ENCODE measurements at places on chromosomes 6 and 20.

DNA sequence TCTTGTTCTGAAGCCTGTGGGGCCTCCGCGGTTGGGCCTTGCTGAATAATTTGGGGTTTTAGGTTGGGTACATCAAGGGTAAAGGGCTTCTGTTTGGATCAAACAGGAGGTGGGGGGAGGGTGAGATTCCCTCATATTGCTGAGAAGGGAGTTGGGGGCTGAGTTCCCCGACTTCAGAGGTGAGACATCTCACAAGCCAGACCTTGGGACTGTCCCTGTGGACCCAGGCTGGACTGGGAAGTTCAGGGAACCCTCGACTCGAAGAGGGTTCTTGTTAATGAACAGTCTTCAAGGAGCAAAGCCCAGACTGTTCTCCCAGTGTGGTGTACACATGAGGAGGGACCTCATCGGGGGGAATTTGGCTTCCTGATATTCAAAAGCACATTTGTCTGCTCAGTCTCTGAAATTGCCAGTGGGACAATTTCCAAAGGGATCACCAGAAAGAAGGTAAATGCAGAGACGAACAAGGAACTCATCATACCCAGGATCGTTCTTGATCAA lies 118.5 kb downstream of the SYCP2 start:
- no peak for DNase-seq

DNA sequence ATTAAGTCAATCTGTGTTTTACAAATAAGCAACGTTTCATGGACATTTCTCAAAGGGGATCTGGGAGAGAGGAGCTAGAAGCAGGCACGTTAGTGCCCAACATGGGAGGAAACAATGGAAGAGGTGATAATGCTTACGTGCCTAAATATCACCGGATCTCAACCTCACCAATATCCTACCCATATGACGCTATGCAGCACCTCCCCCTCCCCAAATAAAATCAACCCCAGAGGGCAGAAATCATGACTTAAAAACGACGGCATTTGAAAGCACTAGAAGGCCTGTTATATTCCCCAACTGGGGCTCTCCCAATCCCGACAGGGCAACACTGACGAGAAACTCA lies 425 bp downstream of the HBS1L start:
- no peak for DNase-seq

GRCh38 chr6:101393829-101394251 lies 332 bp downstream of the GRIK2 start:
- no peak for DNase-seq

DNA sequence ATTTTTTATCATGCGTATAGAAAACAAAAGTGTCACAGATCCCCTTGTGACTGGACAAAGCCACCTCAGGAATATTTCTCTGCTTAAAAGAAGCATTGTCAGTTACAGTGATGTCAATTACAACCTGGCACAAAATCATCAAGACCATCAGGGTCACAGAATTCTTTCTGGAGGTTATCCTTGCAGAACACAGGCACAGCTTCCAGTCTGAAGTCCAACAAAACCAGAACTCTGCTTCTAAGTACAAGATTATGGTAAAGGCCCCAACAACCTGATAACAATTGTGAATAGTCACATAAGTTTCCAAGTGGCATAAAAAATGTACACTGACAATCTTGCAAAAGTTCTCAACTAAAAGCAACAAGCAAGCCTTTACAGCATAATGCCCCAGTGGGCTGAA lies 21.0 kb downstream of the PLAGL2 start:
- no peak for DNase-seq

DNA sequence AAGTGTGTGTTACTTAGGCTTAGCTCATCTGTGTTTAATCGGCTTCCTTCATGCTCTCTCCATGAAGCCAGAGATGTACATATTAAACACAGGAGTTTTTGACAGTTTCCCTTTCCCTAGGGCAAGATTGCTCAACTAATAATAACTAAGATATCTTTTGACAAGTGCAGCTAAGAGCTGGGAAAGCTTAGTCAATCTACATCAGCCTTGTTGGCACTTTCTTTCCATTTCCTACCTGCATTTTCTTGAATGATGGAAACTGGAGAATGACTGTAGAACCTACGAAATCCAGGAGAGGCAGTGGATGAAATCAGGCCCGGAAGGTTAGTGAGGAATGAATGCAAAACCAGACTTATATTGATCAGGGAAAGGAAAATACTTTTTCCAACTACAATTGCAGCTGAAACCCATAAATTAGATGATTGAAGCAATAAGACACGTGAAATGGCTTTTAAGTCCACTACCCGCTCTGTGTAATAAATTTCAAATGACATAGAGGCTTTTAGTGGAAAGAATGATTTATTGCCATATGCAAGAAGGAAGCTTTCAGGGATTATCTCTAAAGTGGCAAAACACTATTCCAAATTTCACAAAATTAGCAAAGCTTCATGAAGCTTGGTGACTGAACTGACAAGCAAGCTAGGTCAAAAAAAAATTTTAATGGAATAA lies 237.2 kb upstream of the ID4 start:
- no peak for DNase-seq

- DNase-seq, result no peak
Observed at GRCh38 chr6:168216751-168217191, 102.8 kb downstream of the DACT2 start.

- no peak for DNase-seq
Observed at GRCh38 chr6:142265476-142265875, 36.3 kb upstream of the ADGRG6 start.

- DNase-seq, result no peak
Observed at GRCh38 chr20:44485830-44486198, 10.1 kb downstream of the TTPAL start.

GRCh38 chr20:31537116-31537871 lies 23.1 kb downstream of the HM13 start:
- no peak for DNase-seq

DNA sequence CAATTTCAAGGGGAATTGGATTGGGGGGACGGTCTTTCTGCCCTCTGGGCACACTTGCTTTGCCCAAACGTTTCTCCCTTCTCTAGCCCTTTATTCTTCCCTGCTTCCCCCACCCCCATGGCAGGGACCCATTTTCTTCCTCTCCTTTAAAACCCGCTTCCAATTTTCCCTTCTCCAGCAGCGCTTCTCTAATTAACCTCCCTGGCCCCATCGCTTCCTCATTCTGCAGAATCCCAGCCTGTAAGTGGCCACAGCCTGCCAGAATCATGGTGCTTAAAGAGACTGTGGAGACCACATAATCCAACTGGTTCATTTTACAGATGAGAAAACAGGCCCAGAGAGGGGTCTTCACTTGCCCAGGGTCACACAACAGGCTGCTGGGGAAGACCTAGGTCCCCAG lies 61.4 kb downstream of the CPNE5 start:
- DNase-seq, result no peak

DNA sequence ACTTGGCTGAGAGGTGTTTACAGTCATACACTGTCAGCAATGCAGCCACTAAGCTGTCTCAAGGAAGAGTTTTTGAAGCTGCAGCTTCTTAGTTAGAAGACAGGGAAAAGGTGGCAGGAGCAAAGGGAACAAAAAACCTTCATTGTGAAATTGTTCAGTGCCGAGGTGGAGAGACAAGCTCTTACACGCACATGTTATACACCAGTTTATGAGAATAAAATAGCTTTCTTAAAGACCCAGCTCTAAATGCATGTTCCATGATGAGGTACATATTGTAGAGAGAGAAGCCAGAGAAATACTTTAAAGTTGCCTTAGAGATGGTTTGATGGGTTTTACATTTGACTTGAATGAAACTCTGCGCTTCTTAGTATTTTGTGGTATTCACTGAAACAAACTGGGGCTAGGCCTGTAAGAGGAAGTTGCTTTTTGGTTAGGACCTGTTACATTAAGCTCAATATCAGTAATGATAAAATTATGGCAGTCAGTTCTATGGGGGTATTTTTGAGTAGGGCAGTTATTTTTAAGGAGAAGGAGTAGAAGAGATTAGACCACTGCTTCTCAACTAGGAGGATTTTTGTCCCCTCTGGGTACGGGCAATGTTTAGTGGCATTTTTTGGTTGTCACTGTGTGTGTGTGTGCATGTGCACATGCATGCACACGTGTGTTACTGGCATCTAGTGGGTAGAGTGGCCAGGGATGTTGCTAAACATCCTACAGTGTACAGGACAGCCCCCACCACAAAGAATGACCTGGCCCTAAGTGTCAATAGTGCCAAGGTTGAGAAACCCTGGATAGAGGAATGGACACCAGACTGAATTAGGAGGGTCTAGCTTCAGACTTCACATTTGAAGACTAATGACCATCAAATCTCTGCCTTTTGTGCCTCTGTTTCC lies 9.8 kb downstream of the NEDD9 start:
- no peak for DNase-seq

DNA sequence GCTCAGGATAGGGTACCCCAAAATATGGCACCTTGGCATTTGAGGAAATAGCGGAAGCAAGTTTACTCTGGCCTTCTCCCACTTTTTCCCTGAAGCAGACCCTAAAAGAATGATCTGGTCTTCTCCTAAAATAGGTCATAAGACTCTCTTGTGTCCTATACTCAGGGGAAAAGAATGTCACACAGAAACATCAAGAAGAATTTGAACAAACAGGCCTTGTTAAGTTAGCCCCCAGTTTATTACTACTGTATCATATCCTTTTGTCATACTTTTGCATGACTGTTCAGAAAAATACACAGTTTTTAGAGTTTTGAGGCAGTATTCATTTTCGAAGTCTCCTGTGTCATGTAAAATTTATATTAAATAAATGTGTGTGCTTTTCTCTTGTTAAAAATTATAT lies 12.5 kb downstream of the TAAR2 start:
- DNase-seq, result no peak

DNA sequence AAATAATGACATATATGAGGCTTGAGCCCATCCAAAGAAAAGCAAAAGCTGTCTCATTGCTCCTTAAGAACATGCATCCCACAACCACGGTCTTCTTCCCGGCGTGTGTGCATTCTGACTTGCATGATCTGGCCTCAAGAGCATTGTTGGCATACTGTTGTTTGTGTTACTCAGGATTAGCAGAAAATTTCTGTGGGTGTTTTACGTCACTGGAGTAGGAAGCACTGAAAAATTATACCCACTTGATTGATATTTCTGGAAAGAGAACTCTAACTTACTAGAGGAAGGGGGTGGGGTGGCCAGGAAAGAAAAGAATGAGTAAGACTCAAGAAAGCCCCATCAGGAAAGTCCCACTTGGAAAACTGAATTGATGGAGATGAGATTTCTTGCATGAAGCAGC lies 326.2 kb upstream of the PRDM1 start:
- no peak for DNase-seq

DNA sequence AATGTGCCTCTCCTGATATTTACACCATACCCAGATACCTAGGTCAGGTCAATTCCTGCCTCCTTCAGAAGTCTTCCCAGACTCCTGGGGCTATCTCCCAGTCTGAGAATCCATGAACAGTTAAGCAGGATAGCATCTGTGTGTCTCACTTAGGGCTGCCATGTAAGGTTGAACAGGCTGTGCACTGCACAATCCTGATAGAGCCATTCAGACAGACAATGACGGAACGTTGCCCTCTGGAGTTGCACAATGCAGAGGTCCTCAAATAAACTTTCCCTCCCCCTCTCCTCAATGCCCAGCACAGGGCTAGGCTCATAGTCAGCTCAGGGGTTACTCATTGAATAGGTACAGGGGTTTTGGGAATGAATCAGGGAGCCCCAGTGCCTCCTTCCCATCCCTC lies 89.7 kb downstream of the CD40 start:
- DNase-seq, result no peak

GRCh38 chr20:20702330-20703245 lies 9.9 kb downstream of the RALGAPA2 start:
- DNase-seq, result no peak

DNA sequence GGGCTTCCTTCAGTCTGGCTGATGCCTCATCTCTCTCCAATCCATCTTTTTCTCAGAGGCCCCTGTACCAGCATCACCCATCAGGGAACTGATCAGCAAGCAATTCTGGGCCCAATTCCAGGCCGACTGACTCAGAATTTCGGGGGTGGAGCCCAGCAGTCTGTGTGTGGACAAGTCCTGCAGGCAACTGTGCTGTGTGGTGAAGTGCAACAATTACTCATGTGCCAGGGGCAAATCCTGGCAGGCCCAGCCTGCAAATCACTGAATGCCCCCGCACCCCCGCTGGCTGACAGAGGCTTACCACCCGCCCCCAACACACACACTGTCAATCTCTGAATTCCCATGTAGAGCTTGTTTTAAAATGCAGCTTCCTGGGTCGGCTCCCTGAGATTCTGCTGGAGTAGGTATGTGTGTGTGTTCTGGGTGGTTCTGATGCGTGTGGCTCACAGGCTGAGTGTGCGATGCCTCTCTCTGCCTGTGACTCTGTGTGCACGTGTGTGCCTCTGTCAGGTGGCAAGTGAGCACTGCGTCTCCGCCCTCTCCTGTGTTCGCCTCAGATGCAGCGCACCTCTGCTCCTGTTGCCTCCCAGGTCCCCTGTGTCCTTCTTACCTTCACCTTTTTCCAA lies 45.4 kb downstream of the SSR1 start:
- no peak for DNase-seq

GRCh38 chr6:45487645-45488044 lies 109.9 kb upstream of the SUPT3H start:
- no peak for DNase-seq

- DNase-seq, result no peak
Observed at GRCh38 chr6:55694148-55694547, 115.2 kb upstream of the HMGCLL1 start.

GRCh38 chr6:5030596-5031136 lies 26.8 kb upstream of the RPP40 start:
- peak; percentile 66 for DNase-seq

DNA sequence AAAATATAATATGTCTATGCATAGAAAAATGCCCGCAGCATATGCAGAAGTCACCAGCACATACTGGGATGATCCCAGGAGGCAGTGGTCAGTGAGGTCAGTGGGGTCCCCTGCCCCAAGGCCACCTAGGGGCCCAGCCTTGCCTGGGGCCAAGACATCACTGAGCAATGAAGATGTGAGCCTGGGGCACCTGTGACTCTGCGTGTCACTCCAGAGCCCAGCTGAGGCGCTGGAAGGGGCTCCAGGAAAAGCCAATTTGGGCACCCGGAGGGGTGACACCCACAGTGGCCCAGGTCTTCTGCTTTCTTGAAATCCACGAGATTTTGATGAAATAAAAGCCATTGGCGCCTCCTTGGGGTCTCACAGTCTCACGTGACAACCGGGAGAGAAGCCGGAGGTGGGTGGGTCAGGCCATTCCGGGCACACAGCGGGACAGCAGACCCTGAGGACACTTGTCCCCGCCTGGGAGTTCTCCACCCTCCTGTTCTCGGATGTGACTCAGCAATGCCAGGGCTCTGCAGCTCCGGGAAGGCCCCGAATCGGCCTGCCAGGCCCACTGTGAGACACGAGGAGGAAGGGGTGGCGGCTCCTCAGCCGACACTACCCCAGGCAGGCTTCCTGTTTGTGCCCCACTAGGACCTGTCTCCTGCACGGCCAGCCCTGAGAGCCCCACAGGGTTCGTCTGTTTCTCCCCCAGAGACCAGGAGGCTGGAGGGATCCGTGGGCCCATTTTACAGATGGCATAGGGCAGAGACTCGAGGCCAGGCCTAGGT lies 24.4 kb upstream of the SLCO4A1 start:
- no peak for DNase-seq

GRCh38 chr6:138523347-138524210 lies 24.3 kb upstream of the NHSL1 start:
- no peak for DNase-seq

- DNase-seq, result no peak
Observed at GRCh38 chr20:41413169-41413568, 46.6 kb upstream of the EMILIN3 start.

- DNase-seq, result no peak
Observed at GRCh38 chr20:16864963-16865362, 116.8 kb downstream of the OTOR start.
